ENCODE measurements at places on chromosomes 1 and 21.

GRCh38 chr1:219553934-219554502 lies 58.9 kb downstream of the ZC3H11B start:
- DNase-seq, result no peak

GRCh38 chr1:52567943-52568342 lies 15.1 kb upstream of the TUT4 start:
- peak; percentile 37 for DNase-seq

DNA sequence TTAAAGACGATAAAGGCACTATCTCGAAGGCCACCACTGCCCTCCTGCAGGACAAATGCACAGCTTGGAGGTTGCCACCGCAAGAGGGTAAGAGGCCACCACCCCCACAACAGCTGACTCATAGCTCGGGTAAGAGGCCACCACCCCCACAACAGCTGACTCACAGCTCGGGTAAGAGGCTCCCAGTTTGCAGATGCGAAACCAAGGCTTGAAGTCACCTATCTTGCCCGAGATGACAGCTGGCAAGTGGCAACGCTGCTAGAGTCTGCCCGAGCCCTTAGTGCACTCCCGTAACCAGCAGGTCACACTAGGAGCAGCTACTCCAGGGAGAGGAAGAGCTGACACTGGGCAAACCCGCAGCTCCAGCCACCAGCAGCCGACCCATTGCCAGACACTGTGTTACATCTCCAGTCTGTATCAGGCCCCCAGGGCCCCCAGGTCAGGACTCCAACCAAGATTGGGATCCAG lies 17.1 kb upstream of the SPSB1 start:
- peak; percentile 90 for DNase-seq

DNA sequence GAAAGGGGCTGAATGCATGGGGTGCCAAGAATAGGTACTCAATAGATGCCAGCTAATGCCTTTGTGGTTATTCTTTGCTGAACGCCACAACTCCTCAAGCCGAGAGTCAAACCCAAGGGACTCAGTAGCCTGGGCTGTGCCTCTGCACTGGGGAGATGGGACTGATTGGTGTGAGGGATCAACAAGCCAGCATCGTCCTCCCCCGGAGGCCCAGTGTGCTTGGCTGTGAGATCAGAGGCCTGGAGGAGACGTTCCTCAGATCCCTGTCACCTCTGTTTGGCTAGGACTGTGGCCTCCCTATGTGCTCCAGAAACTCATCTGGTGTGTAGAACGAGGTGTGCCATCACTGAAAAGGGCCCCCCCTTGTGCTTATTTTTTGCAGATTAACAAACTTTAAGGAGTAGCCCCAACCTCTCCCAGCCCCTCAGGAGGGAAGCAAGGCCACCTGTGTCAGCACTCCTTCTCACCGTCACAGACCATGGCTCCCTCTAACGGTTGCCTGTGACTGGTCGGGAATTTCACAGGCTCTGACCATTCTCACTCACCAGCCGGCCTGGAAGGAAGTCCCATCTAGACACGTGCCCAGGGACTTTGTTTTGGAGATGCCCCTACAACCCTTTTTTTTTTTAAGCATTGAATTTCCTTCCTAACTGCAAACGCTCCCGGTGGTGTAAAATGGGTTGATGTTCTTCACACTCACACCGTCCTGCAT lies 194.0 kb upstream of the VAMP3 start:
- peak; percentile 48 for DNase-seq

DNA sequence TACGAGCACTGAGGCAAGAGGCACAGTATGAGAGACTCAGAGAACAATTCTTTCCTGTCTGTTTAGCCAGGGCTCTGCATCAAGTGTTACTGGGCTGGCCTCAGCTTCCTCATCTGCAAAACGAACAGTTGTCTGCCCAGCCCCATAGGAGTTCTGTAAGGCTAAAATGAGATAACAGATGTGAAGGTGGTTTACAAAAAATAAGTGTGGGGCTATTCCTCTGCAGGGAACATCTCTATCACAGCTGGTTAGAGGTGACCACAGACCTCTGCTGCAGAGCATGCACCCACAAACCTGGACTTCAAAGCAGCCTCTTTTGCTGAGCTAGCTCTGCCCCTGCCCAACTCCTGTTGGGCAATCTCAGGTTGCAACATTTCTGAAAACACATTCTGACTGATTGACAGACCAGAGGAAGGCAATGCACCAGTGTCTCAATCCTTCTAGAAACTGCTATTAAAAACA lies 10.5 kb upstream of the OLIG1 start:
- DNase-seq, result no peak

- DNase-seq, result no peak
Observed at GRCh38 chr21:45004481-45005247, 64.8 kb downstream of the SLX9 start.

DNA sequence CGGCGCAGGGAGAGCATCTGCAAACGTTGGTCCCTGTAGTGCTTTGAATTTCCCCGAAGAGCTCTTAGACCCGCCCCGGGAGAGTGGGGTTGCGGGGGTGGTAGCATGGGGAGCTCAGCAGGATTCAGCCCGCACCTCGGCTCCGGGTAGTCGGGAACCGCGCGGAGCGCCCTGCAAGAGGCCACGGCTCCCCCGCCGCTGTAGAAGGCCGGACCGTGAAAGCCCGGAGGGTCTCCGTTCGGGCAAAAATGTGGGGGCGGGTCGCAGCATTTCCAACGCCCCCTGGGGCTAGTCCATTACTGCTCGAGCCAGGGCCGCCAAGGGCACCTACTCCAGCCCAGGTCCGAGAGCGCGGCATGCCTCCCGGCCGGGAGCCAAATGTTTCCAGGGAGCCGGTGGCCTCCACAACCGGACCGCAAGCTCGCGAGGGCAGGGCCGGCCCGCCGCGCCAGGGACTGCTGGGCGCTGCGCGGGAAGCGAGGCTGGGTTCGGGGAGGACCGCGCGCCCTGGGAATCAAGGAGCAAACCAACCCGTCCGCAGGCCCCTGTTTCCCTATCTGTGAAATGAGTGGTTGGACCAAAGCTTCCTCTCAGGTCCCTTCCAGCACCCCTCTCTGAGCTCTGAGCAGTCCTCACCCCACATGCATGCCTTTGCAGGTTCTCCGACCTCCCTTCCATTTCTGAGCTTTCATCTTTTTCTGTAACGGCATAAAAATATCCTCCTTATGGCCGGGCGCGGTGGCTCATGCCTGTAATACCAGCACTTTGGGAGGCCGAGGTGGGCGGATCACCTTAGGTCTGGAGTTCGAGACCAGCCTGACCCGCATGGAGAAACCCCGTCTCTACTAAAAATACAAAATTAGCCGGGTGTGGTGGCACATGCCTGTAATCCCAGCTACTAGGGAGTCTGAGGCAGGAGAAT lies 775 bp upstream of the TMEM63A start:
- peak; percentile 86 for DNase-seq

DNA sequence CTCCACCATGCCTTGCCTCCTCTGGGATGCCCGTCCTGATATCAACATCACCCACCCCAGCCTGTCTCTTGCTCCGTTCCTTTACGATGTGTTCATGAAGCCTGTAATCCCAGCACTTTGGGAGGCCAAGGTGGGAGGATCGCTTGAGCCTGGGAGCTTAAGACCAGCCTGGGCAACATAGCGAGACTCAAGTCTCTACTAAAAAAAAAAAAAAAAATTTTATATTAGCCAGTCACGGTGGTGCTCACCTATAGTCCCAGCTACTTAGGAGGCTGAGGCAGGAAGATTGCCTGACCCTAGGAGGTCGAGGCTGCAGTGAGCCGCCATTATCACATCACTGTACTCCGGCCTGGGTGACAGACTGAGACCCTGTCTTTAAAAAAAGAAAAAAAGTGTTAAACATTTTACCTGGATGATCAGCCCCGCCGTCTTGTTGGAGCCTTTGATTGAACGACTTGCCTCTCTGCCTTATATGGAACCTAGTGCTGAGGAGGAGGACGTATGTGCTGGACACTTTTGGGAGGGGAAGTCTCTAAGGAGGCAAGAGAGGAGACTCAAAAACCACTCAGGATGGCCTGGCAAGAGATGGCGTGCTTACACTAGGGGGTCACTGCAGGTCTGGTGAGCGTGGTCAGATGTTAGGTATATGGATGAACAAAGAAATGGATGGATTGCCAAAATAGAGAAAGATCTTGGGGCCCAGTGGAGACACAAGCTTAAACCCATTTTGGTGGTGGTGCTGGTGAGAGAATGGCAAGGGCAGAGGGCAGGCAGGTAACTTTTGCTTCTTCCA lies 80.5 kb upstream of the IFFO2 start:
- no peak for DNase-seq

GRCh38 chr1:109770331-109771095 lies 6.8 kb upstream of the EPS8L3 start:
- no peak for DNase-seq

GRCh38 chr21:31482460-31482859 lies 138.4 kb upstream of the TIAM1 start:
- no peak for DNase-seq

Measured in GM03348 (cell line).